NT2/D1 (cell line): ENCODE measurements at places on chromosomes 12 and 14.

- no peak for DNase-seq
Measured at GRCh38 chr12:55955344-55955743, 10.5 kb downstream of the PMEL start.

GRCh38 chr12:55932551-55932910 is 1.6 kb downstream of the DGKA start:
- no peak for DNase-seq

- no peak for DNase-seq
Measured at GRCh38 chr12:107322063-107322462, 228.7 kb upstream of the CRY1 start.

- no peak for DNase-seq
Measured at GRCh38 chr14:102028733-102029132, 58.1 kb downstream of the HSP90AA1 start.
